ENCODE measurements at places on chromosomes 12 and 14.

GRCh38 chr12:63888908-63889635 lies 44.6 kb downstream of the SRGAP1 start:
- DNase-seq, result no peak

DNA sequence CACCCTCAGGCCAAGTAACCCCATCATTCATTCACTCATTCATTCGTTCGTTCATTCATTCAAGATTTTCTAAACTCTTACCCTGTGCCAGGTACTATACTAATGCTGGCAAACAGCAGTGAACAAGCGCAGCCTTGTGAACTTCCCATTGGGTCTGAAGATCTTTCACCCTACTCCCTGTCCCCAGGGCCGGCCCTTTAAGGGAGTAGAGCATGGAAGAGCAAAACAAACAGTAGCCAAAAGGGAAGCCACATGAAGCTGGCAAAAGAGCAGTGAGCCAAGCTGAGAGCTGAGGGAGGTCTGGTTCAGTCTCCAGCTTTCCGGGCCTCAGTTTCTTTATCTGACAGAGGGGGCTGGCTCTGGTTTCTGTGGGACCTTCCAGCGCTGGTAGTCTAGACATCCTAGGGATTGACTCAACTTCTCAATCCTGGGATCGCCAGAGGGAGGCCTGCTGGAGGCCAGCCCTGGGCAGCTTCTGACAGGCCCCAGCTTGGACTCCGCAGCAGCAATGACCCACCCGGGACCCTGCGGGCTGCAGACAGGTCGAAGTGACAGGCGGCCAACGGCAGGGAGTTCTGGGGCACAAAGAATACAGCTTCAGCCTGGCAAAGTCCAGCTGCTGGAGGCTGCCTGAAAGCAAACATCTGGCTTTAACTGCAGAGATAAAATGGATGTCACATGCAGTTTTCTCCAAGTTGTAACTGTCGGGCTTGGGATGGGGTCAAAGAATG lies 27.1 kb downstream of the ACTN1 start:
- no peak for DNase-seq

GRCh38 chr12:102394200-102394599 lies 86.2 kb downstream of the IGF1 start:
- no peak for DNase-seq

GRCh38 chr14:52977798-52978197 lies 26.9 kb upstream of the FERMT2 start:
- DNase-seq, result no peak

GRCh38 chr12:45224311-45224710 lies 8.4 kb downstream of the ANO6 start:
- DNase-seq, result no peak

DNA sequence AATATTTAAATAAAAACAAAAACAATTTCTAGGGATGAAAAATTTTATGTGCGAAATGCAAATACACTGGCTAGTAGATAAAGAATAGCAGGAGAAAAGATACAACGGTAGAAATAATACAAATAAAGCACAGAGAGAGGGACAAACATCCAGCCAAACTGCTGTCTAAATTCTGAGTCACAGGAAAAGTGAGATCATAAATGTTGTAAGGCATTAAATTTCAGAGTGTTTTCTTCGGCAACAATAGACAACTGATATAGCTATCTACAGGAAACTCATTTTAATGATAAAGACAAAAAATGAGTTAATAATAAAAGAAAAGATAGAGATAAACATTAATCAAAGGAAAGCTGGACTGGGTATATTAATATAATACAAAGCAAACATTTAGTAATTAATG lies 122.2 kb downstream of the NTS start:
- DNase-seq, result no peak

DNA sequence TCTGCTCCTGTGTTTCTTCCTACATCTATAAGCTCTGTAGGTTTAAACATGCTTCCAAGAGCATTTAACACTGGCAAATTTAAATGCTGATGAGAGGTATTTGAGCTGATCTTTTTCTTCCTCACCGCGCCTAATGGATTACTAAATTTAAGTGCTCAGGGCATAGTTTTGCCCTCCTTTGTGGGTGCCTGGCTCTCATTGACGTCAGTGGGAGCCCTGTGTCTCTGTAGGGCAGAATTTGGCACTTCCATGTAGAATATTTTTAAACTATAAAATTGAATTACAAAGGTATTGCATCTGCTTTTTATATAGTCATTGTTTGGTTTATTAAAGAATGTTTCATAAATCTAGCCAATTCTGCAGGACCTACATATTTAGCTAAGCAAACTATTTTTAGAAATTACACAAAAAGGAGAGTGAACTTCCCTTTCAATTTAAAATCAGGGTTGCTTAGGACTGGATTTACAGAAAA lies 444.8 kb downstream of the AEBP2 start:
- DNase-seq, result no peak

- peak; percentile 52 for DNase-seq
Observed at GRCh38 chr12:52213564-52214420, 19.3 kb upstream of the KRT7 start.

DNA sequence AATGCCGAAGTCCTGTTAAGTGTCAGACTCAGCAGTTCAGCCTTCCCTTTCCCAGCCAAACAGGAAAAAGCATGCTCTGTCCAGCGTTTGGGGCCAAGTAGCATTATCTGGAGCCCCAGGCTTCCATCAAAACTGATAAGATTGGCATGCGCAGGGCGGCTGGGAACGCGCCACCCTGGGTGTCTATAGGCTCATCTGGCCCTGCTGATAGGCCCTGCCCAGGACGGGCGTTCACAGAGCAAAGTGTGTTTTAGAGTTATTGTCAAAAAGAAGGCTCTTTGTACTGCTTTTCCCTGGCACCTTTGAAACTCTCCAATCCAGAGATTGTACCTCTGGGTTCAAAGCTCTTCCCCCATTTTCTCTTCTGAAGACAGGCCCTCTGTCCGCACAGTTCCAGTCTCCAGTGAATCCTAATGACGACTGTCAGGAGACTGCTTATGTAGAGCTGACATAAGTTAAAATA lies at the start of gene ART4:
ART4 (minus strand) TSS at position 102 of the 463 bp plus-strand sequence. CDS start 413 bp downstream, outside the sequence.
- DNase-seq, result no peak

DNA sequence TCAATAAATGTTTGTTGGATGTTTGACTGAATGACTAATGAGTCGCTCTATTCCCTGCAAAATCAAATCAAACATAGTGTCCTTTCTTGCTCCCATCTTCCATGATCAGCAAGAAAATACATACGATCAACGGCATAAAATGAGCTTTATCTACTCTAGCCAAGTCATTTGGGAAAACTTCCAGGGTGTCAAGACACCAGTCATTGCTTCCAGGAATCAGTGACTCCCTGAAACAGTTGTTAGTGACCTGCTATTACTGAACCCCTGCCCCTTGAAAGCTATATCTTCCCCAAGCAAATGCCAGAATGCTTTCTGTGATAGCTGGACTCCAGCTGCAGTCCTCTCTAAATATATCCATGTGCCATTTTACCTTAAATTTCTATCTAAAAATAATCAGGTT lies 169.5 kb upstream of the SSTR1 start:
- no peak for DNase-seq

- no peak for DNase-seq
Observed at GRCh38 chr12:11704089-11704488, 54.6 kb downstream of the ETV6 start.
